Right lung (tissue), 10 donors: ENCODE measurements at places on chromosomes 11 and 22. TPM values are rescaled to one million over a fixed set of nuclear protein-coding genes. Genes with fewer than 3 reads are reported as not detected.

DNA sequence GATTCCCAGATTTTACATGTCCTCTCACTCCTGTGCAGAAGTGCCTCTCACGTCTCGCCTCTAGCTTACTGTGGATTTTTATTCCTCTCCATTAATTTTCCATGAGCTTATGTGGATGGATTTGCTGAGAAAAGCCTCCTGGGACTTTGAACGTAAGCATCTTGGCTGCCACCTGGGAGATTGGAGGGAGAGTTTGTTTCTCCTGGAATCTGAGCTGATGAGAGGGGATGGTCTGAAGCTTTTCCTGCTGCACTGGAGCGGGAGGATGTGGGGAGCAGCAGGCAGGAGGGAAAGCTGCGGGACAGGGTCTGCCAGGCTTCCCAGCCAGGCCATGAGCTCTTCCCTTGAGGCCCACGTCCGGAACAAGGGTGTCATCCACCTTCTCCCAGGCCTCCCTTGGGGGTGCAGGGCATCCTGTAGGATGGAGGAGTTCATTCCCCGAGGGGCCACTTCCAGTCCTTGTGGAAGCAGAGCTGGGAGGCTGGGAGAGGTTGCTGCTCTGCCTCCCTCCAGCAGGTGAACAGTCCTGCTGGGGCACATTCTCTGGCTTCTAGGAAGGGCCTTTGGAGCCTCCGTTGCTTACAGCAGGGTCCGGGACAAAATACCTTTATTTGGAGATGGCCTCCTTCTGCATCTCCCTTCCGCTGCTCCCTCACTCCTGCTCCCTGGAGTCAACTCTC lies 3.6 kb upstream of the SHANK2 start:
- no peak for DNase-seq

- DNase-seq, result no peak
These were observed 40.4 kb downstream of the KIAA1671 start for GRCh38 chr22:24992946-24993345.

DNA sequence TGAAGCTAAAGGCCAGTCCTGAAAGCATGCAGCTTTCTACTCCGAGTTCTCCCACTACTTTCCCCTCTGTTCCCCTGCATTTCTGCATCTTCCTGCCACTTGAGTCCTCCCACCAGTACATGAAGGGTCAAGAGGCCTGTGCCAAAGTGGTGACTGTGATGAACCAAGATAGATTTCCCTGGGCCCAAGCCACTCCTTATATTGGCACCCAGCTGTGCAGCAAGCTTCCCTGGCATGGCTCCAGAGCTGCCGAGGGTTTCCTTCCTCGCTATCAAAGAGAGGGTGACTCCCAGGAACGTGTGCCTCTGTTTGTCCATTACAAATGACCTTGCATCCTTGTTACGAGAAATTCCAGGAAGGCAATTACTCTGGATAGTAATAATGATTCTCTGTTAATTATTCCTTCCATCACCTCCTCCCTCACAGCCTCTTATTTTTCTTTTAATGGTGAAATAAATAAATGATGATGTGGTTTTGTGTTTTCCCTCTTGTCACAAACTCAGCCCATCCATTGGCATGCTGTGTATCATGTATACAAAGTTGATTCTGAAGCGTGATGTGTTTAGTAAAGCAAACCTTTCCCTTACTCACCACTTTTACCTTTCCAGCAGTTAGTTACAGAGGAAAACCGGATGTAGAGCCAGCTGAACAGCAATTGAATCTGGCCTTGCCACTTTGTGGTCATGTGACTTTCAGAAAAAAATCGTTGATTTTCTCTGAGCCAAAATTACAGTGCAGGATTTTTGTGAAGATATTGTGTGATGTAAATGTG lies 8.3 kb downstream of the SRSF8 start:
- no peak for DNase-seq

DNA sequence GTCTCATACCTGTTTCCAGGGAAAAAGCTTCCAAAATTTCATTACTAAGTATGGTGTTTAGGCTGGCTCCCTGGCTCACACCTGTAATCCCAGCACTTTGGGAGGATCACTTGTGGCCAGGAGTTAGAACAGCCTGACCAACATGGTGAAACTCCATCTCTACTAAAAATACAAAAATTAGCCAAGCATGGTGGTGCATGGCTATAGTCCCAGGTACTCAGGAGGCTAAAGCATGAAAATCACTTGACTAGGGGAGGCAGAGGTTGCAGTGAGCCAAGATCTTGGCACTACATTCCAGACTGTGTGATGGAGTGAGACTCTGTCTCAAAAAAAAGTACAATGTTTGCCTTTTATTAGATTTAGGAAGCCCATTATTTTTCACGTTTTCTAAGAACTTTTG lies 331.5 kb upstream of the CCDC90B start:
- no peak for DNase-seq

DNA sequence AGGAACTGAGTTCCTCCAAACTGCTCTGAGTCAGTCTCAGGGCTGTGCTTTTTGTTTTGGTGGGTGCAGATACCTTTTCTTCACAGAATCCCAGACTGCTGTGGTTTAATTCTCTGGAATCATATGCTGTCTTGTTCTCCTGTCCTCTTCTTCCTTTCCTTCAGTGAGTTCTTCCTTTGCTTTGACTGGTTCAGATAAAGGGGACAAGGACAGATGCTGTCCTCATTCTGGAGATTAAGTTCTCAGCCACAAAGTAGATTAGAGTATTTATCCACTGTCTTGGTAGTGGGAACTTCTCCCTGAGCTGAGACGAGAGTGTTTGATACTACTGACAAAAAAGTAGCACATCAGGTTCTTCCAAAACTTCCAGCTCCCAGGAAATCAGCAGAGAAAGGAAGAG lies 13.3 kb downstream of the ZDHHC5 start:
- DNase-seq, result no peak

- no peak for DNase-seq
These were observed 282.1 kb downstream of the BRD1 start for GRCh38 chr22:49545606-49546005.

Gene C22orf42
- not detected for polyA plus RNA-seq

Gene MMP27
- not detected for polyA plus RNA-seq

Gene DDIAS
- polyA plus RNA-seq, result 9.0 TPM

Gene MPEG1
- polyA plus RNA-seq, result 16.1 TPM

Gene MYRF
- 20.7 TPM for polyA plus RNA-seq
